ENCODE measurements at places on chromosomes 1 and 21.

- DNase-seq: no peak
These were observed 6.2 kb downstream of the MEF2D start for GRCh38 chr1:156494309-156494895.

DNA sequence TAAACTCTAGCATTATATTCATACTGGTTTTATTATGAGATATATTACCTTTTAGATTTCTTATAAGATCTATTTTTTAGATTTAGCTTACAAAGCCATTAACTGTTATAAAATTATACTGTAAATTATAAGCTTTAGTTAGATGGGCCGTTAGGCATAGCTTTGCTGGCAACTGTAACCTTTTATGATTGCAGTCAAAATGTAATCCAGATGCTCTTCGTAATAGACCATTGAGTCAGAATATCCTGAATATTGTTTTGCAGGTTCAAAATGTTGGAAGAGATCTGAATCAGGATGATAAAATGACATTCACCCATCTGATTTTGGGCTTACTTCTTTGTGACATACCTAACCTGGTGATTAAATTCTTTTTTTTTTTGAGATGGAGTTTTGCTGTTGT is 20.9 kb downstream of the ITSN1 start:
- no peak for DNase-seq

GRCh38 chr21:15430577-15430976 is 299.2 kb upstream of the USP25 start:
- DNase-seq: no peak

- no peak for DNase-seq
These were observed 434.6 kb downstream of the SMYD3 start for GRCh38 chr1:246072456-246072955.

GRCh38 chr1:78003070-78003746 is 1.5 kb upstream of the DNAJB4 start:
- no peak for DNase-seq

- peak; percentile 92 for DNase-seq
These were observed 333.8 kb downstream of the PTPRU start for GRCh38 chr1:29569971-29570634.

- DNase-seq: no peak
These were observed 2.7 kb downstream of the VCAM1 start for GRCh38 chr1:100722221-100722620.

DNA sequence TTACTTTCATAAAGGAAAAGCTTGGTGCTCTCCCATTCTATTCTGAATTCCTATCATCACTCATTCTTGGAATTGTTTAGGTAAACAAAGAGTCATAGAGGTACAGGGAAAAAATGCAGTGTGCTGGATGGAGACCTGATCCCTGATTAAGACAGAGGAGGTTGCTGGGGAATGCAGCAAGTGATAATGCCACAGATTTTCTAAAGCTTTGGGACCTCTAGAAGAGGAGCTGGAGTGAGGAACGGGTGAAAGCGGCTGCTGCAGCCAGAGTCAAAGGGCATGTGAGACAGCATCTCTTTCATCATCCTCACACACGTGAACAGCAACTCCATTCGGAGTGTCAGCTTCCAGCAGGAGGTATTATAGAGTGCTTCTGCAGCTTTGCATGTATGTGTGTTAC is 54.9 kb upstream of the DIPK1A start:
- DNase-seq: no peak

GRCh38 chr1:199182186-199182843 is 543.5 kb downstream of the PTPRC start:
- DNase-seq: no peak

- peak; percentile 86 for DNase-seq
These were observed 70.6 kb downstream of the LAMC1 start for GRCh38 chr1:183093786-183094298.
